CD4-positive, alpha-beta memory T cell (primary cell): ENCODE measurements at places on chromosomes 5 and 9. TPM values are rescaled to one million over a fixed set of nuclear protein-coding genes. Genes with fewer than 3 reads are reported as not detected.

- no peak overlapping the region for H3K4me3 ChIP-seq
- H3K27me3 ChIP-seq = no peaks in the 10 kb centered on the region
- DNase-seq = no peak
- no peaks in the 10 kb centered on the region for H3K4me1 ChIP-seq
Observed at GRCh38 chr5:17991775-17992174, 357.5 kb downstream of the TAF11L14 start.

The ECSCR gene
- total RNA-seq = 0.32 TPM

DNA sequence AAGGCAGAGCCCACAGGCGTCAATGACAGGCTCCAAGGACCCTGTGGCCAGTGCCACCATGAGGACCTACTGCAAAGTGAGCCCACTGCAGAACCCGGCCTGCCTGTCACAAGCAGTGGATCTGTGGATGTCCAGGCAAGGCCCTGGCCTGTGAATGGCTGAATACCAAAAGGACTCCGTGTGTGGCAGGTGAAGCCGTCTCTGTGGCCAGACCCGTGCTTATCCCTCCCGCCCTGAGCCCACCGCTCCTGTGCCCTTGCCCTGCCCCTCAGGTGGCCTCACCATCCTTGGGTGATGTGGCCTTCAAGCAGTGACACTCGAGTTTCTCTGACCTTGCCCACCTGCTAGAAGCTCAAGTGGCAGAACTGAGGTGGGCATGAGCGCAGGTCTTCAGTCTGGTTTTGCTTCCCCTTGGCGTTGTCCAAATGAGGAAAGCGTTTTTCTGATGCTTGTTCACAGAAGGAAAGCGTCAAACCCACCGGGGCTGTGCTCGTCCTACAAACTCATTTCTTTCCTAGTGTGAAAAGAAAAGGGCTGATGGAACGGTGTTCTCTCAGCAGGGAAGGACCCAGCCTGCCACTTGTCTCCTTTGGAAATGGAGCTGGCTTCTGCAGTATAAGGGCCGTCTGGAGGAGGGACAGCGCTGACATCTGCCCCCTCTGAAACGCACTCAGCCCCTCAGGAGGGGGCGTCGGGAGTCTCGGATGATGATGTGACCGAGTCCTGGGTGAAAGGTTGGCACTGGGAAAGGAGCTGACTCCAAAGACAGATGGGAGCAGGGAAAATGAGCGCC is 377.7 kb upstream of the IRX4 start:
- DNase-seq = no peak
- no peaks in the 10 kb centered on the region for H3K27me3 ChIP-seq
- no peaks in the 10 kb centered on the region for H3K36me3 ChIP-seq
- no peak overlapping the region for H3K4me3 ChIP-seq
- H3K27ac ChIP-seq = no peak overlapping the region

- H3K27ac ChIP-seq = no peak overlapping the region
- no peak overlapping the region for H3K4me3 ChIP-seq
- no peak for DNase-seq
- H3K36me3 ChIP-seq = no peaks in the 10 kb centered on the region
- H3K27me3 ChIP-seq = no peaks in the 10 kb centered on the region
Observed at GRCh38 chr5:97728920-97729319, 545.9 kb upstream of the RIOK2 start.

DNA sequence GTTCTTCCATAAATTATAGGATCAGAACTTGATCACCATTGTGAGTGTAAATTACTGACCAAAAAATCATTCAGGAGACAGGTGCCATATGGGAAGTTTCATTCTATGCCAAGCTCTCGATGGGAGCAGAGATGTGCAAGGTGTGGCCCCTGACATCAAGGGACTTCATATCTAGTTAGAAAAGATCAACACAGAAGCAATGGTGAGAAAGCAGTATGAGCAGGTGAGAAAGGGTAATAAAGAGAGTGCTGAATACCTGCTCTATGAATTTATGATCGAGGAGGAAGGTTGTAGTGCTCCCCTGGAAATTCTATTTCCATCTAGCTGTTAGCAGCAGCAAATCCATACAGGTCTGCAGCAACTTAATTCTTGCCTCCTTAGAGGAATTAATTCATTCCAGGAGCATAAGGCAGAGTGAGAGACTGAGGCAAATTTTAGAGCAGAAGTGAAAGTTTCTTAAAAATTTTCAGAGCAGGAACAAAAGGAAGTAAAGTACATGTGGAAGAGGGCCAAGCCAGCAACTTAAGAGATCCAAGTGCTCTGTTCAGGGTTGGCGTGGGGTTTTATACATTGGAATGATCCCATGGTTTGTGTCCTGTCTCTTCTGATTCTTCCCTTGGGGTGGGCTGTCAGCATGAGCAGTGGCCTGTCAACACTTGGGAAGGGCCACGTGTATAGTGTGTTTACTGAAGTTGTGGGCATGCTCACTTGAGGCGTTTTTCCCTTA is 181.8 kb downstream of the SAXO1 start:
- H3K4me1 ChIP-seq = no peaks in the 10 kb centered on the region
- no peak overlapping the region for H3K4me3 ChIP-seq
- no peak overlapping the region for H3K27ac ChIP-seq
- H3K36me3 ChIP-seq = no peaks in the 10 kb centered on the region

DNA sequence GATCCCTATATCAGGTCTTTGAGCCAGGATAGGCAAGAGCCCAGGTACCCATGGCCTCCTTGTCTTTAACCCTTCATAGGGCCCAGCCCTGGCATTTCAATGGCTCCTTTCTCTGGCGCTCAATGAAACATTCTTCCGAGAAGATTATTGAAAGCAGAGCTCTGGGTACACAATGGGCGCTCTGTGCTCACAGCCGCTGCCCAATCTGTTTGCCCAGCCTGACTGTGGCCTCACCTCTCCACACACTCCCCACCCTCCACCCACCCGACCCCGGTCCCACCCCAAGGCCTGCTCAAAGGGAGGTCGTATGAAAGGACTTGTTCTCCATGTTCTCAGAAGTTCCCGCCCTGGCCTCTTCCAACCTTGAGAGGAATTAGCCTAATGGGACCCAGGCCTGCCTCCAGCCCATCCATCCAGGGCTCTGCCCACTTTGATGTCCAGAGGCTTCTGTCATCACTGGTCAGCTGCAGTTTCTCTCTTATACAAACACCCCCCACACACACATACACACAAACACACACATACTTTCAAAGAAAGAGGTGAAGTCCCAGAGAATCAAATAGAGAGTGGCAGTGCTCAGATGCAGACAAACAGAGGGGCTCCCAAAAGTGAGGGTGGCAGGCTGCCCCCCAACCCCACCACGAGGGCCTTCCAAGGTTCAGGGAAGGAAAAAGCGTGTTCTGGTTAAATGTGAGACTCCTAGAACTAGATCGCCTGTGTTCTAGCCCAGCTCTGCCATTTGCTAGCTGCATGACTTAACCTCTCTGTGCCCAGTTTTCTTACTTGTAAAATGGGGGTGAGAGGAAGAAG is 5.1 kb upstream of the ARSI start:
- H3K27ac ChIP-seq = no peak overlapping the region
- no peak for DNase-seq
- no peaks in the 10 kb centered on the region for H3K36me3 ChIP-seq
- no peak overlapping the region for H3K4me3 ChIP-seq
- peaks cover 3% of the 10 kb centered on the region for H3K27me3 ChIP-seq

The BHMT2 gene
- not detected for total RNA-seq

DNA sequence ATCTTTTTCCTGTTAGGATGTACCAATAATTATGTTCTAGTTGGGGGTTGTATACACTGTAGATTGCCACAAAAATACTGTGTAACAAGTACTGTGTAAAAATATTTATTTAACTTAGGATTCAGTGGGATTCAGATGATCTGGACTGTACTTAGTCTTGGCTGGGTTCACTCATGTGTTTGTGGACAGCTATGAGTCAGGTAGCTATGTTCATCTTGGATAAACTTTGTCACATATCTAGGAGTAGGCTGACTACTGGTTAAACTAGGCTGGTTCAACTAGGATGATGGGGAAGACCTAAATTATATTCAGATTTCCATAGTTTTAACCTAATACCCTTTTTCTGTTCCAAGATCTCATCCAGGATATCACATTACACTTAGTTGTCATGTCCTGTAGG is 32.1 kb upstream of the TNFSF15 start:
- DNase-seq = no peak
- no peaks in the 10 kb centered on the region for H3K4me1 ChIP-seq
- H3K27me3 ChIP-seq = no peaks in the 10 kb centered on the region

- peaks cover 9% of the 10 kb centered on the region for H3K4me1 ChIP-seq
- H3K27ac ChIP-seq = no peak overlapping the region
- H3K4me3 ChIP-seq = no peak overlapping the region
- no peaks in the 10 kb centered on the region for H3K36me3 ChIP-seq
- no peak for DNase-seq
Observed at GRCh38 chr5:139764886-139765408, 30.7 kb upstream of the PSD2 start.

DNA sequence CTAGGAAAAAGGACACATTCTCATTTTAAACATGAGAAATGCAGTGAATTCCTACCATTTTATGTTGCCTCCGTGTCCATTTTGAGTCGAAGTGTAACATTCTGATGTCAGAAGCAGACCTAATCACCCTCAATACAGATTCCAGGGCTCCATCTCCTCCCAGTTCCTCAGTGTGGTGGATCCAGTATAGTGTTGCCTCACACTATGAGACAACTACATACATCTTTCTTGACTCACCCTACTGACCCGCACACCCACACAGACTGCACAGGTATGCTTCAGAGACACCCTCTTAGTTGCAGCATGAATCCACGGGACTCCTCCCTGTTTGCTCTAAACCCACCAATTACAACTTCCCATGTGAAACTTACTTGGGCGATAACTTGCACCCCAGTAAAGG is 564.9 kb downstream of the SEMA5A start:
- no peak for DNase-seq
- H3K27me3 ChIP-seq = no peaks in the 10 kb centered on the region
- no peak overlapping the region for H3K4me3 ChIP-seq
